ENCODE measurements at places on chromosomes 11 and 22. TPM values are rescaled to one million over a fixed set of nuclear protein-coding genes. Genes with fewer than 3 reads are reported as not detected.

Gene AHNAK
- 438 TPM for total RNA-seq

Gene APLP2
- 372 TPM for total RNA-seq

Gene CCND1
- total RNA-seq: 1,871 TPM

Gene ADM2
- 3.6 TPM for total RNA-seq

Gene RPS19BP1
- total RNA-seq: 93.0 TPM

Gene HTR3B
- not detected for total RNA-seq

Gene TRIM22
- total RNA-seq: 72.0 TPM

Gene ABCC8
- total RNA-seq: not detected

Gene ROBO4
- 0.92 TPM for total RNA-seq

Gene CRYAB
- total RNA-seq: 52.8 TPM

Gene VWCE
- total RNA-seq: 0.70 TPM

Gene IGSF9B
- 0.27 TPM for total RNA-seq

Gene P2RY2
- not detected for total RNA-seq

Gene MMP12
- 0.28 TPM for total RNA-seq

Gene OSBPL5
- total RNA-seq: 42.9 TPM

Gene OR2AG1
- not detected for total RNA-seq

Gene TESMIN
- 5.1 TPM for total RNA-seq

Gene RFPL2
- total RNA-seq: not detected

Gene CD248
- 714 TPM for total RNA-seq

Gene DUSP8
- total RNA-seq: 0.48 TPM

Gene GP1BB
- 0.48 TPM for total RNA-seq

Gene SCN3B
- not detected for total RNA-seq

Gene FOLR1
- total RNA-seq: 0.43 TPM

Gene LMO2
- total RNA-seq: 0.17 TPM

Gene ZNF214
- total RNA-seq: 0.85 TPM

Gene CNTN5
- total RNA-seq: not detected

Gene TLCD5
- total RNA-seq: 8.6 TPM

Gene MGAT3
- total RNA-seq: not detected

Gene SAA4
- not detected for total RNA-seq

Gene UCP3
- 0.33 TPM for total RNA-seq

Gene TKFC
- total RNA-seq: 44.8 TPM

Gene PLAAT5
- not detected for total RNA-seq

Gene C11orf91
- 0.39 TPM for total RNA-seq

Gene SLC17A6
- not detected for total RNA-seq

Gene HTR3A
- total RNA-seq: not detected

Gene ANKRD49
- total RNA-seq: 6.9 TPM

Gene DRICH1
- not detected for total RNA-seq

Gene MUC5B
- not detected for total RNA-seq

Gene TNNT3
- total RNA-seq: not detected

Gene DDX6
- 129 TPM for total RNA-seq

Gene RABL2B
- 20.4 TPM for total RNA-seq

Gene HEPHL1
- not detected for total RNA-seq

Gene ATF4
- 243 TPM for total RNA-seq

Gene CARD18
- total RNA-seq: not detected

Gene BUD13
- 11.5 TPM for total RNA-seq

Gene CCDC188
- 0.54 TPM for total RNA-seq

Gene APOBEC3B
- total RNA-seq: 38.0 TPM

Gene TENM4
- total RNA-seq: 28.1 TPM

Gene OOSP3
- total RNA-seq: not detected

Gene GLYAT
- not detected for total RNA-seq

Gene PGA3
- not detected for total RNA-seq

Gene B3GAT1
- total RNA-seq: not detected

Gene MRGPRE
- total RNA-seq: not detected

Gene FGF3
- not detected for total RNA-seq

All from HFFc6 (cell line).